Type B pancreatic cell (in vitro differentiated cells): ENCODE measurements at places on chromosomes 12 and 14. TPM values are rescaled to one million over a fixed set of nuclear protein-coding genes. Genes with fewer than 3 reads are reported as not detected.

- H3K36me3 ChIP-seq: peaks cover 14% of the 10 kb centered on the region
- no peaks in the 10 kb centered on the region for H3K27me3 ChIP-seq
- no peak overlapping the region for H3K27ac ChIP-seq
- H3K4me3 ChIP-seq: no peak overlapping the region
- H3K4me1 ChIP-seq: no peaks in the 10 kb centered on the region
These were observed 11.7 kb downstream of the CINP start for GRCh38 chr14:102351023-102351422.

DNA sequence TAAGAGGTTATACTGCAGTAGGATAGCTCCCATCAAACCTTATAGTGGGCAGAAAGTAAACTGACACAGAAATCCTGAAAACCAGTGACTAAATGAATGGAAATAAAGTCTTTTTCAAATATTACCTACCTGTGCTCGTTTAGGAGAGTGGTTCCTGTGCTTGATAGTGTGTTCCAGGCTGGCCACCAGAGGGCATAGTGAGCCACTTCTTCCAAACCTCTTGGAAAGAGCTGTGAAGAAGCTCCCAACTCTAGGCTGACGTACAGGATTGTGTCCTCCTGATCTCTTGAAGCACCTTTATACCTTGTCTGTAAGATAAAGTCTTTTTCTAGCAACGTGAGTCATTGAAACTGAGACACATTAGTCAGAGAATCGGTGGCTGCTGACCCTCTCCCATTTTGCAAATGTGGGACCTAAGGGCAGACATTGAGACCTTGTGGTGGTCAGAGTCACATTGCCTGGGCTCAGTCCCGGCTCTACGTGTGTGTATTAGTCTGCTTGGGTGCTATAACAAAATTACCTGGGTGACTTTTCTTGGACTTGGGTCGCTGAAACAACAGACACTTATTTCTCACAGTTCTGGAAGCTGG lies 17.6 kb downstream of the TDP1 start:
- H3K27me3 ChIP-seq: no peaks in the 10 kb centered on the region
- no peaks in the 10 kb centered on the region for H3K4me1 ChIP-seq
- peaks cover 13% of the 10 kb centered on the region for H3K36me3 ChIP-seq
- peak; percentile 74 for DNase-seq
- H3K4me3 ChIP-seq: no peak overlapping the region
- no peak overlapping the region for H3K27ac ChIP-seq

GRCh38 chr12:33357181-33357580 lies 82.4 kb downstream of the SYT10 start:
- no peak overlapping the region for H3K27ac ChIP-seq
- H3K4me1 ChIP-seq: no peaks in the 10 kb centered on the region
- H3K4me3 ChIP-seq: no peak overlapping the region
- H3K27me3 ChIP-seq: no peaks in the 10 kb centered on the region
- no peaks in the 10 kb centered on the region for H3K36me3 ChIP-seq

DNA sequence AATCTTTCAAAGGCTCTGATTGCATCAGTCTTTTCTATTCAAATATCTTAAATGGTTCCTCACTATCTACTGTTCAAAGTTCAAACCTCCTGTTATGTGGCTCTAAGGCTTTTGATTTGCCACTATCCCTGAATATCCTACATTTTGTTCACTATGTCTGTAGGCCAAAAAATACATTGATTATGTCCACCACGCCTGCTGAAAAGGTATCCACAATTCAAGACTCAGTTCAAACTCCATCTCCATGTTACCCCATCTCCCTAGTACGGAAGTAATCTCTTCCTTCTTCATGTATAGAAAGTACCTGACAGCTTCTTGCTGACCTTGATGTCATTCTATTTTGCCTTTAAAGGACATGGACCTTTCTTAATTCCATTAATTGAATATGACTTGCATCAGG lies 24.8 kb downstream of the TAOK3 start:
- H3K27me3 ChIP-seq: no peaks in the 10 kb centered on the region
- peak overlapping the region; percentile 14 for H3K27ac ChIP-seq
- H3K4me3 ChIP-seq: no peak overlapping the region
- H3K4me1 ChIP-seq: no peaks in the 10 kb centered on the region
- no peak for DNase-seq

USP15 gene
- 43.2 and 47.5 TPM in 2 replicates for total RNA-seq

SLCO1B1 gene
- total RNA-seq: 0.36 TPM in 1 of 2 replicates, not detected in the other

DNA sequence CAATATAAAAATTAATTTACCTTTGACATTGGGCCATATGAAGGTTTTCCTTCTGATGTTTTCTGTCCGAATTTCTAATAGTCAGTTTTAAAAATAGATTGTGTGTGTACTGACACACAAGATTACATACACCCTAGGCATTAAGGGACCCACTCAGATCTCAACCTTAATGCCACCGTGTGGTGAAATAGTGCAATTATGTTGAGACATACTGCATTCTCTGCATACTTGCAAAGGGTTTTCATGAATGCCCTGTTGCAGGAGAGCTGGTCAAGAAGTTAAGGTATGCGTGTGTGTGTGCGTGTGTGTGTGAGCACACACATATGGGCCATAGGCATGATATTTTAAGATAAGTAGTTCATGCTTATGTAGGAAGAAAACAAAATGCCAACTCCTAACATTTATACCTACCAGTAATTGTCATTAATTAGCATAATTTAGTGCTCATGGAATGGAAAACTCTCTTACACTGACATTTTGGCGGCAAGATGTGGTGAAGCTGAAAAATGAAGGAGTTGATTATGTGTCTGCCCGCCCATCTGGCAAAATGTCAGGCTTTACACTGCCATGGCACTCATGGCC lies 58.8 kb downstream of the PIK3C2G start:
- H3K27me3 ChIP-seq: no peaks in the 10 kb centered on the region
- H3K4me1 ChIP-seq: no peaks in the 10 kb centered on the region
- DNase-seq: no peak

DNA sequence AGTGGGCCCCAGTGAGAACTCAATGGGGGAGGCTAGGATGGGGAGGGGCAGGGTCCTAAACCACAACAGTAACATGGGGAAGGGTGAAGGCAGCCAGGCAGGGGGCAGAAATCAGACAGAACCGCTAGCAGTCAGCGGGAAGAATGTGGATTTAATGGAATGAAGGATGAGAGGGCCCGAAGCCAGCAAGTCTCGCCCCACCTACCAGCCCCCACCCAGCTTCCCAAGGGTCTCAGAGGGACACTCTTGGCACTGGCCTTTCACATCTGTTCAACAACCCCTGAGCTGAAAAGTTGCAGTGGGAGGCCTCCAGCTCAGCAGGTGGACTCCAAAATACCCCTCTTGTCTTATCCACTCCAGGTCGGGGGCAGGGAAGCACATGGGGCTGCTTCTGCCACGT lies 6.5 kb upstream of the SLC6A12 start:
- H3K4me1 ChIP-seq: no peaks in the 10 kb centered on the region
- peaks cover 26% of the 10 kb centered on the region for H3K27me3 ChIP-seq
- H3K4me3 ChIP-seq: no peak overlapping the region
- no peak for DNase-seq
- H3K36me3 ChIP-seq: no peaks in the 10 kb centered on the region

- no peak for DNase-seq
- peak overlapping the region; percentile 97 for H3K4me3 ChIP-seq
- H3K4me1 ChIP-seq: peaks cover 23% of the 10 kb centered on the region
These were observed 625 bp downstream of the ANGEL1 start for GRCh38 chr14:76812093-76812421.

GRCh38 chr14:20610002-20610765 lies 19.0 kb upstream of the RNASE12 start:
- H3K4me3 ChIP-seq: no peak overlapping the region
- H3K27me3 ChIP-seq: peaks cover 2% of the 10 kb centered on the region
- H3K4me1 ChIP-seq: peaks cover 5% of the 10 kb centered on the region
- H3K36me3 ChIP-seq: no peaks in the 10 kb centered on the region

OR10A7 gene
- total RNA-seq: not detected in 2 replicates

GRCh38 chr12:96044017-96044942 lies 8.9 kb upstream of the LTA4H start:
- peaks cover 3% of the 10 kb centered on the region for H3K27me3 ChIP-seq
- H3K36me3 ChIP-seq: no peaks in the 10 kb centered on the region
- peaks cover 20% of the 10 kb centered on the region for H3K4me1 ChIP-seq
- H3K4me3 ChIP-seq: no peak overlapping the region
- DNase-seq: no peak

- no peak overlapping the region for H3K4me3 ChIP-seq
- no peak for DNase-seq
- H3K36me3 ChIP-seq: no peaks in the 10 kb centered on the region
- H3K27ac ChIP-seq: no peak overlapping the region
These were observed 94.7 kb upstream of the PLXNC1 start for GRCh38 chr12:94053676-94054075.

DNA sequence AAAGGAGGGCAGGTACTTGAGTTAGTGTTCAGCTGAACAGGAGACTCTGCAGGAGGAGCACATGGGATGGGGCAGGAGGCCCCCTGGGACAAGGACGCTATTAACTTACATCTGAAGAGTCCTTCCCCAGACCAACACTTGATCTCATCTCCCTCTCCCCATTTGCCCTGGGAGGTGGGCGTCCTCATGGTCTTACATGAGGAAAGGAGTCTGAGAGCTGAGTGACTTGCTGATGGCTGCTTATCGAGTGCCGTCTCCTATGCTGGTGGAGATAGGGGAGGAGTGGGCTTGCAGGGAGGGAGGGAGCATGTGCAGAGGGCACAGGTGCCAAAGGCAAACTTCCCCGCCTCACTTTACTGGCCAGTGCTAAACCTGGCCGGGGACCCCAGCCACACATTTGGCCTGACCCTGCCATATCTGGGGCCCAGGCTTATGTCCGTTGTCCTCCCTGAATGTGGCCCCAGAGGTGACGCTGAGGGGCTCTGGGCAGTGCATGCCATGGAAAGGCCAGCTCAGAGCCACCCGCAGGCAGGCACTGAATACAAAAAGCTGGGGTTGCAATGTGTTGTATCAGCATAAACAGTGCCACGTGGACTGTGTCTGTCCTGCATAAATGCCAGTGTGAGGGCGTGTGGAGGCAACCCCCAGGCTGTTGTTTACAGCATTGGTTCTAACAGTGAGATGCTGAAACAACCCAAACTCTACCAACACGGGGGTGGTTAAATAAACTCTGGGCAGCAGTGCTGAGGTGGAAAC lies 29.4 kb downstream of the FAIM2 start:
- H3K4me3 ChIP-seq: no peak overlapping the region
- H3K27ac ChIP-seq: no peak overlapping the region
- H3K36me3 ChIP-seq: peaks cover 4% of the 10 kb centered on the region
- peaks cover under 1% of the 10 kb centered on the region for H3K4me1 ChIP-seq
- no peak for DNase-seq
- no peaks in the 10 kb centered on the region for H3K27me3 ChIP-seq

DNA sequence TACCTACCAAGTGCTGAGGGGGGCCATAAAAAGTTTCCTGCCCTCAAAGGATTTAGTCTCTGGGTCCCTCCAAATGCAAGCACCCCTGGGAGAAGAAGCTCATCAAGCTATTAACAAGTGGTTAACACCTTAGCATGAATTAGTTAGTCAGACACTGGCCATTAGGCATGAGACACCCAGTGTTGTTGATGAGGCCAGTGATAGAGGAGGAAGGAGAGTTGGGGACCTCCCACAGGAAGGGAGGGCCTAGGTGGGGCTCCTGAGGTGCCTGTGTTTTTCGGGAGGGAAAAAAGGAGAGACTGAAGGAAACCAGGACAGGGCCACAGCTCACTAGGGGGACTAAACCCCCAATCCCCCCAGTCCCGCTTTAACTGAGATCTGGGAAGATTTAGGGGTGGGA lies 4.5 kb upstream of the KRT71 start:
- H3K36me3 ChIP-seq: no peaks in the 10 kb centered on the region
- no peak overlapping the region for H3K4me3 ChIP-seq
- no peaks in the 10 kb centered on the region for H3K4me1 ChIP-seq
- peaks cover 56% of the 10 kb centered on the region for H3K27me3 ChIP-seq
- H3K27ac ChIP-seq: no peak overlapping the region
- DNase-seq: no peak

GRCh38 chr14:55077170-55078151 lies 26.0 kb downstream of the MAPK1IP1L start:
- peak overlapping the region; percentile 94 for H3K27ac ChIP-seq
- peaks cover 23% of the 10 kb centered on the region for H3K4me1 ChIP-seq
- H3K27me3 ChIP-seq: no peaks in the 10 kb centered on the region
- no peaks in the 10 kb centered on the region for H3K36me3 ChIP-seq
- peak overlapping the region; percentile 20 for H3K4me3 ChIP-seq

DNA sequence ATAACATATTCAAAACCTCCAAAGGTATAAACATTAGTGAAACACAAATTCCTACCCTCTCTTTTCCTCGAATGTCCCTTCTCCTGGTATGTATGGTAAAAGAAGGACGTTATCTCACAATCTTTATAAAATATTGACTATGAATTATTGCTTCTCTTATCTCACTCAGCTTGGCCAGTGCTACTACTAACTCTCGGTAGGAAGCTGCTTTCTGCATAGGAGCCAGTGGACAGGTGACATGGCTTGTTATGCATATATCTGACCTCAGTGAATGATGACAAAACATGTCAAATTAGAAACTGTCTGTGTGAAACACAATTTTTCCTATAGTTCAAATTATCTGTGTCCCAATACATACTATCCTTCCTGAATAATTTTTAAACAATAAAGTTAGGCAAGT lies 48.5 kb upstream of the FLRT2 start:
- peaks cover 32% of the 10 kb centered on the region for H3K27me3 ChIP-seq
- H3K27ac ChIP-seq: no peak overlapping the region
- no peak for DNase-seq
- peaks cover 4% of the 10 kb centered on the region for H3K4me1 ChIP-seq
- no peaks in the 10 kb centered on the region for H3K36me3 ChIP-seq

TSHR gene
- 0.65 and 1.6 TPM in 2 replicates for total RNA-seq

PPP1R1A gene
- 24.9 and 43.3 TPM in 2 replicates for total RNA-seq

DNA sequence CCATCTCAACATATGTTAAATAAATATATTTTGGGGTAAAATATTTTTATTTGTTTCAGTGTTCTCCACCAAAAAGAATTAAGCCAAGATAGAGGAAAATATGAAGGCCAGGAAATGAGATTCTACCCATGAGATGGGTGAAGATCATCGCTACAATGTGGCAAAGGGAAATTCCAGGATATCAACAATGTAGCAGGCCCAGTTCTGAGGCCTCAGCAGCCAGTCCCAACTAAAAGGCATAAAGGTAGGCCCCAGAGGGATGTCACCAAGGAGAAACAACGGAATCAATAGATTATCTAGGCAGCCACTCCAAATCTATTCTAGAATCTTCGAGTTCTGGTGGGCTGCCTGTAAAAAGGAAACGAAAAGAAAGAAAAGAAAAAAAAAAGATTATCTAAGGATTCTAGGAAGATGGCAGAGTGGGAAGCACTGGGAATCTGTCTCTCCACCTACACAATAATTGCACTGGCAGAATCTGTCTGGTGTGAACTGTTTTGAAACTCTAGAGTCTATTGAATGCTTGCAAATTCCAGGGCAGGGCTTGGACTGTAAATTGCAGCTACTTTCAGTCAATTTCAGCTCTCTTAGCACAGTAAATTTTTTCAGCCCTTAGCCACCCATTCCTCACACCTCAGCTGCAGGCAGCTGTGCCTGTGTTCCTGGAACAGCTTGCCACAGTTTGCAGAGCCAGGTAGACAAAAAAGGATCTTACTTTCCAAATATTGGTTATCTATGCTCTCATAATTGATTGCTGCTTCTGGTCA lies 33.1 kb upstream of the MMP19 start:
- peaks cover 7% of the 10 kb centered on the region for H3K36me3 ChIP-seq
- no peak for DNase-seq
- no peaks in the 10 kb centered on the region for H3K27me3 ChIP-seq
- peaks cover 16% of the 10 kb centered on the region for H3K4me1 ChIP-seq

DNA sequence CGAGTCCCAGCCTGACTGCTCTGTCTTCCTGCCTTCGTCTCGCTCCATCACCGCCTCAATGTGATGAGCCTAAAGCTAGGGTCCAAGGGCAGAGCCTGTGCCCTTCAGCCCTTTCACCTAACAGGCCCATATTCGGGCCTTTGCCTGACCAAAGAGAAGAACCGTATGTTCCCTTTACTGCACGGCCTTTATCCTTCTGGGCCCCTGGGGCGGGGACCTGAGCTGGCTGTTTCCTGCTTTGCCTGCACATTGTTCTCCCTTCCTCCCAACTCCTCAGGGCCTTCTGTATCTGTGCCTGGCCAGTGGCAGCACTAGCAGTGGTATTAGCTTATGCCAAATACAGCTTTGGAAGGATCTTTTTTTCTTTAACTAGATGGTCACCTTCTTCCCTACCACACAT lies 8.5 kb upstream of the MYL6B start:
- H3K27ac ChIP-seq: no peak overlapping the region
- no peak overlapping the region for H3K4me3 ChIP-seq
- no peak for DNase-seq
